Activated CD4-positive, CD25-positive, alpha-beta regulatory T cell (primary cell): ENCODE measurements at places on chromosomes 7 and 10.

GRCh38 chr10:91345716-91346115 is 64.4 kb upstream of the HECTD2 start:
- DNase-seq: no peak

DNA sequence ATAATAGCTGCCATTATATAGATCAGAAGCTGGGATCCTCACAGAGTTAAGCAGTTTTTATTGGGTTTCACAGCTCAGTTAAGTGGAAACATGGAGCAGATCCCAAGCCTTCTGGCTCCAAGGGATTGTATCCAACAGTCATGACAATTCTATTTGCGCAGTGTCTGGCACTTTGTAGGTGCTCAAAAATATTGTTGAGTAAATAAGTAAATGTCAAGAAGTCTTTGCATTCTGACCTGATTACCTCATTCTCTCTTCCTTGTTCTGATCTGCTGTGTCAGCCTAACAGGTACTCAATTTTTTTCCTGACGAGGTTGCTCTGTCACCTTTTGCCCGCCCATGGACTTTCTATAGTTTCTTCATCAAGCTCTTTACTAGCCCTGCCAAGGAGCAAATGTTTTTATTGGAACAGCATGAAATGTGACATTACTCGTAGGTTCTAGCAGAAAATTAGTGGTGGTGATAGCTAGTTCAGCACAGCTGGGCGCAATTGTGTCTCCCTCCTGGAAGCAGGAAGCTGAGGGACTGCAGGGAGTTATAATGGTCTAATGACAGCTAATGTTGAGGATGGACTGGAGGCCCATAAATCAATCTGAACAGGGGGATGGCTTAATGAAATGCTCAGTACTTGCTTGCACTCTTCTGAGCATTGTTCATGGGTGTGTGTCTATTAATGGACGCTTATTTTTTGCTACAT is 680.2 kb downstream of the CCSER2 start:
- DNase-seq: no peak

GRCh38 chr7:226281-226895 is 34.0 kb downstream of the FAM20C start:
- no peak for DNase-seq

GRCh38 chr7:157402388-157402703 is 65.5 kb downstream of the DNAJB6 start:
- no peak for DNase-seq
